ENCODE measurements at places on chromosomes 7 and 10. TPM values are rescaled to one million over a fixed set of nuclear protein-coding genes. Genes with fewer than 3 reads are reported as not detected.

Gene OGDHL
- total RNA-seq = 0.35 TPM

Gene HSPA12A
- not detected for total RNA-seq

Gene GPRIN2
- not detected for total RNA-seq

Gene RAB19
- 7.3 TPM for total RNA-seq

Gene PRR15
- not detected for total RNA-seq

Gene AEBP1
- 4.0 TPM for total RNA-seq

Gene MYH16
- not detected for total RNA-seq

Gene GPER1
- not detected for total RNA-seq

Gene RELN
- total RNA-seq = not detected

Gene PDE6C
- total RNA-seq = not detected

Gene CHRM2
- total RNA-seq = not detected

Gene OR2A42
- total RNA-seq = not detected

Gene CBLL1
- total RNA-seq = 39.7 TPM

Gene ATOH7
- total RNA-seq = not detected

Gene HMX3
- total RNA-seq = not detected

Gene CYP2C19
- total RNA-seq = not detected

Gene HK1
- total RNA-seq = 135 TPM

Gene HSPB1
- total RNA-seq = 36.5 TPM

Gene HGF
- not detected for total RNA-seq

Gene CABCOCO1
- total RNA-seq = not detected

Gene EBLN1
- not detected for total RNA-seq

Gene FAM237B
- total RNA-seq = not detected

Gene LIPJ
- total RNA-seq = not detected

Gene ITPRID1
- total RNA-seq = not detected

Gene VPS37D
- total RNA-seq = not detected

Gene SPDYE9
- not detected for total RNA-seq

Gene MKI67
- 333 TPM for total RNA-seq

Gene COL17A1
- not detected for total RNA-seq

Gene ADAMTS14
- 0.19 TPM for total RNA-seq

Gene PFKFB3
- total RNA-seq = 59.3 TPM

All from activated CD8-positive, alpha-beta memory T cell treated with anti-CD3 and anti-CD28 coated beads, Interleukin-2, amount 10 ng/mL, durations not matched to agents 7 days and 5 days (primary cell).